GM12865 (cell line): ENCODE measurements at places on chromosomes 11 and 22.

DNA sequence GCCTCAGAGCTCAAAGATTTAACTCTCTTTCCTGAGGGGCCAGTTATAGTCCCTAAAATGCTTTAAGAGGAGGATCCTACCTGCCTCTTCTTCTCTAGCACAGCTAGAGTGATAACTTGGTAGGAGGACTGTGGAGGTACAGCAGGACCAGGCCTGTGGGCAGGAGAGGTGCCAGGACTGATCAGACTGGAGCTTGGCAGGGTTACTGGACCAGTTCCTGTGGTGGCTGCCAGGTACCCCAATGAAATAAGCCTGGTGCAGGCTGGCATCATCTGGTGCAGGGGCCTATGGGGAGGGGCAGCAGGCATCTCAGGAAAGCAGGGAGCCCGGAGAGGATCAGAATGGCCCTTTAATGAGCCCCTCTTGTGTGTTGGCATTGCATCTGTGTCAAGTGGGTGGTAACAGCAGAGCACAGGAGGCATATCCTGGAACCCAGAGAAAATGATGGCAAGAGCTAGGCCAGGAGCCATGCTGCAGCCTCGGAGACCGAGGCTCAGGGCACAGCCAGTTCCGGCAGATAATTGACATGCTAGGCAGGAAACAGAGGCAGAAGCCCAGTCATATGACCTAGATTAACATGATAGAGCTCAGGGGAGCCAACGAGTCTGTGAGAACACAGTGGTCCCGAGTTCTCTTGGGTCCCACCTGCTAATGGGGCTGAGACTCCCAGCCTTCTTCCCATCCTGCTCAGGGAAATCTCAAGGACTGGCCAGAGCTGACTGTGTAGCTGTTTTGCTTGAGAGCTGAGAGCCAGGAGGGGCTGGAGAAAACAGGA is 187.5 kb upstream of the ZBED5 start:
- no peak for DNase-seq

DNA sequence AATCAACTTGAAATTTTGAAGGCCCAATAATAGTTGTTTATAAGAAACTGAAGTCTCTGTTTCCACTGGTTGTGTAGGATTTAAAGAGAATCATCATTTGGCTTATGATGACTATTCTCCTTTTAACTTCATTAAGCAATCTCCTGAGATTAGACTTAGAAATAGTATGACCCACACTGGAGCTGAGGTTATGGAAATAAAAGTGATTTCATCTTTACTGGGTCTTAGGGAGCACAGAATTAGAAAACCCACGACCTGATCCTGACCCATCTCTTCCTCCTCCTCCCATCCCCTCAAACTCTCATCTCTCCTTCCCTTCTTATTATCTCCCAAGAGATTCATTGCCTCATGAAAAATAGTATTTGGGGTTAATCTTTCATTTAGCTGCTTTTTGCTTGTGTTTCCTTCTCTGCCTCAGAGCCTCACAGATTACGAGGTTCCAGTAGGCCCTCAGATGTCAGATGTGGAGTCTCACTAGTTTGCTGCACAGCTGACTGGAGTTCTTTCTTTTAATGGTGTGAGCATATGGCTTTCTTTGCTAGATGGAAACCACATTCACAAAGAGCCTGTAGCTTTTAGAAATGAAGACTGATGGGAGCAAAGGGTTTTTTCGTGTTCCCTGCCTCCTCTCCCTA is 85.0 kb downstream of the ALX4 start:
- DNase-seq = no peak

DNA sequence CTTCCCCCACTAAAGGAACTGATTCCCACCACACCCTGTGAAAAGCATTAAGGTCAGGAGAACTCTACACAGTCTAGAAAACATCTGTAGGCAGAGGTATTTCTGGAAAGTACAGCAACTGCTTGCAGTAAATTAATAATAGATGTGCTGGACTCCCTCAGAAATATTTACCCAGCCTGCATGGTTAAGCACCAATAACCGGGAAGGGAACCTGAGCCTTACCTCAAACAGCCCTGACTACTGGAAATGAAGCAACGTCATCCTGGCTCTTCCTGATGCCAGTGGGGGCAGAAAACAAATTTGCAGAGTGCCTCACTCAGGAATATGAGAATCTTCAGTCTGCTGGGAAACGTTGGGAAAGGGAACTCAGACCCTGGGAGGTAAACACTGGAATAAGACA is 318.1 kb downstream of the TENM4 start:
- no peak for DNase-seq

GRCh38 chr22:27650572-27650971 is 151.0 kb downstream of the MN1 start:
- no peak for DNase-seq

- DNase-seq = no peak
Observed at GRCh38 chr11:74288161-74288560, 23.3 kb downstream of the P4HA3 start.

DNA sequence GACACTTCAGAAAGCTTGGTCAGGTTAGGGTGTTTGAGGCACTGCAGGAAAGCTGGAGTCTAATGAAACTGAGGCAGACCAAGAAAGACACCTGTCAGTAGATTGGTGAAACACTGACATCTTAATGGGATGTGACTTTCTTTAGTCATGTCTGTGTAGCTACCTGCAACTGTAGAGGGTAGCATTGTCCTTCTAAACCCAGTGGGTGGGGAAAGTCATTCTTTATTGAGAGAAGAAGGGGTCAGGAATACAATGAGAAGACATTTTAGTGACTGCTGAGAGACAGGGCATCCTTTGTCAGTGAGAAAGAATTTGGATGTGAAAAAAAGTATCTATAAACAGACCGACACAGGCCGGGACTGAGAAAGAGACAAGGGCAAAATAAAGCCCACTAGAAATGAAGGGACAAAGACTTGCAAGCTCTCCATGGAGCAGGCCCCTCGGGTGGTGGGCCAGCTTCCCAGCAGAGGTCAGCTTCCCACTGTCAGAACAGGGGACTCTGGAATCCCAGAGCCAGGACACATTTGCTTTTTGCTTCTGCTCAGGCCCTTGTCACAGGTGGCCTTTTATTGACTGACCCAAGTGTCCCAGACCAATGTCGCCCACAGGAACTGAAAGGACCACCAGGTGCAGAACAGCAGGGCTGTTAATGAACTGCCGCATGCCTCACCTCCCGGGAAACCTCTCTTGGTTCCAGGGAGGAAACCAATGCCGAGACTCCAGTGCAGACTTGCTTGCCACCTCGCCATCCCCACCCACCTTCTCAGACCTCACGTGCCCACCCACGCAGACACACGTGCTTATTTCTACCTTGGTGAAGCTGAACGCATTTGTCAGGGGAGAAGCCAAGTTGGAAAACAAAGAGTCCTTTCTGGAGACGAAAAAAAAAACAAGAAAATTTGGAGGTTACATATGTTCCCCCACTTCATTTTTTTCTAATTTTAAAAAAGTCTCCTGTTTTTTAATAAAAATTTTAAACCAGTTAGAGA is 212.8 kb downstream of the TENM4 start:
- DNase-seq = no peak
